ENCODE measurements at places on chromosomes 3 and 15.

- DNase-seq, result no peak
These were observed 70.3 kb downstream of the MYLK start for GRCh38 chr3:123813876-123814275.

GRCh38 chr3:117476572-117476971 is 767.0 kb downstream of the TUSC7 start:
- no peak for DNase-seq

- DNase-seq, result no peak
These were observed 153.0 kb upstream of the CGNL1 start for GRCh38 chr15:57223345-57223744.

DNA sequence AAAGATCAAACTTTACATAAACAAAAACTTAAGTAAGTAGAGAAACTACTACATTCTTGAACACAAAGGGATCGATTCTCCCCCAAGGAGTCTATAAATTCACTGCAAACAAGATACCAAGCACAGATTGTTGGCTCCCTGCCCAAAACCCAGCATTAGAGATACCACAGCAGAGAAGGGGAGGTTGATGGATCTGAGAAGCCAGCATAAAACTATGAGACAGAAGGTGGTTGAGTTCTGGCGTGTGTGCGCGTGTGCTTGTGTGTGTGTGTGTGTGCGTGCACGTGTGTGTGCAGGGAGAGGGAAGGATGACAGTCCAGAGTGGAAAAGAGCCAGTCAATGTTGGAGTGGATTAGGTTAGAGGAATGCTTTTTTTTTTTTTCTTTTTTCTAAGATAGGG is 143.2 kb upstream of the PRR20G start:
- DNase-seq, result peak; percentile 91

DNA sequence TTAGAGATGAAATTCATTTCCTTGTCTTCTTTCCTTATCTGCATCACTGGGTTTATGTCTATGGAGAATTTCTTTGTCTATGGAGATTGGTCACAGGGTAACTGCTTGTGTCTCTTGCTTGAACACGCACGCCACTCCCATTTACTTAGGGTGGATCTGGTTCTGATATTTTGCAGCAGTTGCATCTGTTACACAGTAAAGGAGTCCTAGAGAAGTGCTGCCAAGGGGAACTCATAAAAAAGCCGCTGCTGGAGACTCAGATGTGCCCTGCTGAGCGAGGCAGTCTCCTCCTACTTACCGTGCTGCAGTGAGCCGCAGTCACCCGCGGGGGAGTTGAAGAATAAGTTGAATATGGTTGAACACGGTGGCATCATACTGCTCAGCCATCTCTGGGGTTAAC is 105.2 kb upstream of the KLHL25 start:
- DNase-seq, result peak; percentile 22

DNA sequence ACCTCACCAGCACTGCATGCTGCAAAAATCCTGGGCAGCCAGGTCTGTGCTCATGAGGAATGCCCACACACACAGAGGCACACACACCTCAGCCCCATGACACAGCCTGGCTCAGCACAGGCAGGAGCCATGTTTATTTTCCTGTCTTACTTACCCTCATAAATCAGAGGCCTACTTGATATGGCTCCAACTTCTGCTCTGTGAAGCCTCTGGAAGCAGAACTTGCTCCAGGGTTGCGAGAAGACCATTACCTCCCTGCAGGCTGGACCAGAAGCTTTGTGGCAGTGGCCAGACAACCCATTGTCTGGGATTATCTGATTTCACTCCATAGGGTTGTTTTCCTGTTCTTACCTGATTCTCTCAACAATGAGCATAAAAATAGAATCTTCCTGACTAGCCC is 43.8 kb upstream of the CMTM8 start:
- DNase-seq, result no peak

All from NCI-H1694 (cell line).